ENCODE measurements at places on chromosomes 2 and 18. TPM values are rescaled to one million over a fixed set of nuclear protein-coding genes. Genes with fewer than 3 reads are reported as not detected.

The ANKRD44 gene
- total RNA-seq, result 22.3 TPM

DNA sequence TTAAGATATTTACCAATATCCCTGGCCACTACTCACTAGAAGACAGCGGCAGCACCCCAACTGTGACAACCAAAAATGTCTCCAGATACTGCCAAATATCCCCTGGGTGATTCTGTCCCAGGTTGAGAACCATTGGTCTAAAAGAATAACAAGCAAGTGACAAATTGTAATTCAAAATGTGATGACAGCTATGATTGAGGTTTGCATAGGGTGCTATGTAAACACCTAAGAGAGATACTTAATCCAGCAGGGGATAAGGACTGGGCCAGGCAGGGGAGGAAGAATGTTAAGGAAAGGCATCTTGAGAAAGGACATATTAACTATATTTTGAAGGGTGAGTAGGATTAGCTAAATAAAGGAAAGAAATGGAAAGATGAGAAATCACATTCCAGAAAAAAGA, 38.0 kb upstream of the ENOSF1 start:
- H3K4me3 ChIP-seq, result no peak overlapping the region
- DNase-seq, result no peak
- peaks cover 15% of the 10 kb centered on the region for H3K4me1 ChIP-seq
- H3K27me3 ChIP-seq, result no peaks in the 10 kb centered on the region
- H3K27ac ChIP-seq, result no peak overlapping the region
- no peaks in the 10 kb centered on the region for H3K36me3 ChIP-seq

- H3K27me3 ChIP-seq, result no peaks in the 10 kb centered on the region
- no peak overlapping the region for H3K4me3 ChIP-seq
- H3K4me1 ChIP-seq, result peaks cover 5% of the 10 kb centered on the region
- no peak for DNase-seq
Observed at GRCh38 chr2:190663839-190664238, 15.0 kb downstream of the NAB1 start.

- no peak overlapping the region for H3K27ac ChIP-seq
- no peaks in the 10 kb centered on the region for H3K36me3 ChIP-seq
Observed at GRCh38 chr2:212451786-212452231, 86.8 kb downstream of the ERBB4 start.

- no peak overlapping the region for H3K4me3 ChIP-seq
- no peaks in the 10 kb centered on the region for H3K27me3 ChIP-seq
- DNase-seq, result no peak
- no peak overlapping the region for H3K27ac ChIP-seq
Observed at GRCh38 chr18:36772241-36772723, 56.5 kb downstream of the TPGS2 start.

DNA sequence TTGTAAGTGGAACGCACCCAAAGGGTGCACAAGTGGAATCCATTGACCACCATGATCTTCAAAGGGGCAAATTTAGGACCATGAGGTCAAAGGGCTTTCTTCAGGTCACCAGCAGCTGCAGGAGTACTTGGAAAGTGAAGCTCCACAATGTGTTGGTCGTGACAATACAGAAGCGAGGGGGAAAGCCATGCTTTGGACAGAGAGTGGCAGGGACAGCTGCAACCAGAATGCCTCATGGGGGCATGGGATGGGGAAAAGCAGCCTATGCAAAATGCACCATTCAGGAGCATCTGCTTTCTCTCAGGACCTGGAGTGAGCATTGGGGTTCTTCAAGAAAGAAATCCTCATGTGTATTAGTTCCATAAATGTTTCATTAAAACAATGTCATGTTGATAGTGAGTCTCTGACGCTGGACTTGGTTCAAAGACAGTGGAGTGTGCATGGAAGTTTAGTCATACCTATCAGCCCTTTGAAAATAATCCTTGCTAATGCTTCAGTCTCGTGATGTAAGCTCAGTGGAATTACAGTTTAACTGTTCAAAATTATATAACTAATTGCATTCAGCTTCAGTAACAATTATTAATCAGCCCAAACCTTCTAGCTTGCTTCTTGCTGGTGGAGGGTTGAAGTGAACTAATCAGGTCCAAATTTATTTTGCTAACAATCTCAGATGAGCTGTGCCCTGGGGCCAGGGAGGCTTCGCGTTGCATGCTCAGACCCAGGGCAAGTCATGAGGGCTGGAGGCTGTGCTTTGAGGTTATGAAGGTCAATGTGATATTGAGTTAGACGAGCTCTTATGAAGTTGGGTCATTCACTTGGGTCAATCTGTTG, 41.6 kb downstream of the ACKR3 start:
- no peak overlapping the region for H3K27ac ChIP-seq
- H3K4me3 ChIP-seq, result no peak overlapping the region
- no peaks in the 10 kb centered on the region for H3K27me3 ChIP-seq
- no peak for DNase-seq
- H3K4me1 ChIP-seq, result peaks cover 6% of the 10 kb centered on the region

DNA sequence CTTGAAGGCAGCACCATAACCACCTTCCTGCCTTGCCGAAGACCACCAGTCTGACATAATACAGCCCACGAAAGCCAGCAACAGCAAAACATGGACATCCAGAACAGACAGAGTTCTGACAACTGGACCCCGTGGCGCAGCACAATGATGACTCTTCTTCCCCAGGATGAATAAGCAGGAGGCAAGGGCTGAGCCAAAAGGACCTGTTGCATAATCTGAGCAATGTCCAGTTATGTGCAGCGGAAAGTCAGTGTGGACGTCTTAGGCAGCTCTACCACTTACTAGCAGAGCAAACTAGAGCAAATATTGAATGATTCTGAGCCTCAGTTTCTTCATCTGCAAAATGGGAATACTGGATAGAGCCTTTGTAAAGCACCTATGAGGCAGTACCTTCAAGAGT, 225.1 kb downstream of the ZBTB7C start:
- no peak overlapping the region for H3K4me3 ChIP-seq
- DNase-seq, result no peak
- H3K27me3 ChIP-seq, result no peaks in the 10 kb centered on the region
- H3K27ac ChIP-seq, result no peak overlapping the region
- no peaks in the 10 kb centered on the region for H3K36me3 ChIP-seq

All from thyroid gland (tissue), 4 donors.